MG63 (cell line): ENCODE measurements at places on chromosomes 1 and 21. TPM values are rescaled to one million over a fixed set of nuclear protein-coding genes. Genes with fewer than 3 reads are reported as not detected.

OR2W3 gene
- 1.7 and 4.0 TPM in 2 replicates for total RNA-seq

ENAH gene
- 121 and 171 TPM in 2 replicates for total RNA-seq

L1TD1 gene
- total RNA-seq, result not detected in 2 replicates

DISP1 gene
- total RNA-seq, result 1.8 and 2.6 TPM in 2 replicates

GNAT2 gene
- total RNA-seq, result 0.10 TPM in 1 of 2 replicates, not detected in the other

YOD1 gene
- total RNA-seq, result 5.4 and 5.5 TPM in 2 replicates

LMX1A gene
- not detected in 2 replicates for total RNA-seq

CCDC30 gene
- total RNA-seq, result 0.56 TPM in 1 of 2 replicates, not detected in the other

CFHR5 gene
- total RNA-seq, result not detected in 2 replicates

MX2 gene
- total RNA-seq, result 2.8 and 3.2 TPM in 2 replicates

- DNase-seq, result no peak
Measured at GRCh38 chr1:44029260-44029910, 1.9 kb downstream of the SLC6A9 start.

- no peak for DNase-seq
Measured at GRCh38 chr1:10302416-10302815, 92.0 kb downstream of the KIF1B start.

DNA sequence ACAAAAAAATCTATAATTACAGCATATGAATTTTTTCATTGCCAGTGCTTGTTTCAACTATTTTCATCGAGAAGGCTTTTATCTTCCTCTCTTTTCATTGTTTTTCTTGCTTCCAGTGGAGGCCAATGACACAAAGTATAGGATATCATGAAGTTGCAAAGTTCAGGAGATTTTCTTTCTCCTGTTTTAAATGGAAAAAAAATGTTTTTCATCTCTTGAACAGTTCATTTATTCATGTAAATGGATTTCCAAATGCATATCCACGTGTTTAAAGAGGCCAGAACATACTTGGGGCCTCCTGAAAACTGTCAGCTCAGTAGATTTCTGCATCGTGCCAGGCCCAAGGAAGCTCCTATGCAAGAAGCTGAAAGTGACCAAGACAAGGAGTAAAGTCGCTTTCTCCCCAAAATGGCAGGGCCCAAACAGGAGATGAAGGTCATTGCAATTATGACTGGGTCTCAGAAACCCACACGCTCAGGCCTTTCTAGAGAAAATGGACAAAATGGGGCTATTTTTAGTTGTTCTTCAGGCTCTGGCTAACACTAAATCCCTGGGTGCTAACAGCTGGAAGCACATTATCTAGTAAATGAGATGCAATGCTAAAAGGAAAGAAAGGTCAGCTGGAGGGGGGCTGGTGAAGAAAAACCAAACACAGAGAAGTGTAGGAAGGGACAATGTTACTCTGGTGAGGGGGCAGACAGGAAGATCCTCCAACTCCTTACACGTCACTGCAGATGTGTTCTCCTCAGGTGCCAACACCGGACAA is 136.9 kb upstream of the C8B start:
- no peak for DNase-seq

DNA sequence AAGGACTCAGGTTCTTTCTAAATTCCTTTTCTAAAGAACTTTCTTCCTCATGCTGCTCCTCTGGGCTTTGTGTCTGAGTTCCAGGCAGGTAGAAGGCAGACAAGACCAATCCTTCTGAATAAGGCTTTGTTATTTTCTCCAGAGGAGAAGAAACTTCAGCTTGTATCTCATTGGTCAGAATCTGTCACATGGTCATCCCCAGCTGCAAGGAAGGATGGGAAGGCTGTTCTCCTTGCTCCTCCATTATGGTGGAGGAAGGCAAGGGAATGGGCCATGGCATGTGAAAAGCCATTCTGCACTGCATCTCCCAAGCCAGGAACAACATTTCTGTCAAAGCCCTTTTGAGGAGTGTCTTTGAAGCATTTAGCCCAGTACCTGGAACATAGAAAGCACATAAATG is 50.6 kb upstream of the NTPCR start:
- no peak for DNase-seq

DNA sequence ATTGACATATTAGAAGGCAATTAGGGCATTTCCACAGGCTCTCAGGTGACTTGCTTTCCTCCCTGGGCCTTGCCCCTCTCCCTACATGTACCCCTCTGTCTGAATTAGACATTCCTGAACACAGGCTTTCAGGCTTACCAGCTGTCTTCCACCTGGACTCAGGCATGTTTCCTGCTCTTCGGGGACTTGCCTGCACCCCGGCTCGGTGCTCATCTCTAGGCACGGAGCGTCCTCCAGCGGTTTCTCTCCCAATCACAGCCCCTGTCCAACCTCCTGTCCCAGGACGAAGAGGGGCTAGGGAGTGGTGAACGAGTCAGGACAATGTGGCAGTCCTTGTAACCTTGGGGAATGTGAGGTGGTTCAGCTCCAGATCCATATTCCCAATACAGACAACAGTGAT is 4.2 kb downstream of the PROK1 start:
- DNase-seq, result no peak

DNA sequence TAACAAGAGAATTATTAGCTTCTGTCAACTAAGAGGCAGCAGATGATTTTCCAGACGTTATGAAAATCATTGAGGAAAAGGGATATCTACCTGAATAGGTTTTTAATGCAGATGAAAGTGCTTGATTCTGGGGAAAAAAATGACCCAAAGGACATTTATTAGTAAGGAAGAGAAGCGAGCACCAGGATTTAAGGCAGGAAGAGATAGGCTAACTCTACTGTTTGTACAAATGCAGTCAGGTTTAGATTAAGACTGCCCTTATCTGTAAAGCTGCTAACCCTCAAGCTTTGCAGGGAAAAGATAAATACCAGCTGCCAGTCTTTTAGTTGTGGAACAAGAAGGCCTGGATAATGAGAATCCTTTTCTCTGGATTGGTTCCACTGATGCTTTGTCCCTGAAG is 33.0 kb upstream of the LRIG2 start:
- DNase-seq, result no peak

DNA sequence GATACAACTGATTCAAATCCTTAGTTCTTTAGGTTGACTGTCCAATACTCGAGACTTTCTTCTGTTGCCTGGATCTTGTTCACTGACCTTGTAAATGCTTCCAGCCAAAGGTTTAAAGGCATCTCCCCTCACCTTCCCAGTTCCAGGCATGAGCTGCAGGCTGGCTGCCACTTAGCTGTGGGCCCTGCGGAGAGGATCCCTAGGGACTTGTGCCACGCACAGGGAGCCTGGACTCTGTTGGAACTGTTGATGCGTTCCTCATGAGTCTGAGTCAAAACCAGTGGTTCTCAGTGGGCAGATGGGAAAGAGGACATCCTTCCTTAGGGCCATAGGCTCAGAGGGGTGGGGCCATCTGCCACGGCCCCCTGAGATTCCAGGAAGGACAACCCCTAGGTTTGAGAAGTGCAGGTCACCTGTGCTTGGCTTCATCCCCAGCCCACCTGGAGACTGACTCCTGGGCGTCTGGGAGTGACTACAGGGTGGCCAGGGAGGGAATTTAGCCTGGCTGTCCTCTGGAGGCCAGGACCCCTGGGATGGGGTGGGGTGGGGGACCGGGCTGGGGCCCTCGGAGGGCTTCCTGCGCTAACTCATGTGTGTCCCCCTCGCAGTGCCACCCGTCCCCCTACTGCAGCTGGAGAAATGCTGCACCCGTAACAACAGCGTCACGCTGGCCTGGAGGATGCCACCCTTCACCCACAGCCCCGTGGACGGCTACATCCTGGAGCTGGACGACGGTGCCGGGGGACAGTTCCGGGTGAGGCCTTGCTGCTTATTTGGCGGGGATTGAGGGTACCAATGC is 37.6 kb upstream of the GNPAT start:
- DNase-seq, result no peak

GRCh38 chr1:156124557-156125483 is 10.3 kb downstream of the LMNA start:
- peak; percentile 85 for DNase-seq

DNA sequence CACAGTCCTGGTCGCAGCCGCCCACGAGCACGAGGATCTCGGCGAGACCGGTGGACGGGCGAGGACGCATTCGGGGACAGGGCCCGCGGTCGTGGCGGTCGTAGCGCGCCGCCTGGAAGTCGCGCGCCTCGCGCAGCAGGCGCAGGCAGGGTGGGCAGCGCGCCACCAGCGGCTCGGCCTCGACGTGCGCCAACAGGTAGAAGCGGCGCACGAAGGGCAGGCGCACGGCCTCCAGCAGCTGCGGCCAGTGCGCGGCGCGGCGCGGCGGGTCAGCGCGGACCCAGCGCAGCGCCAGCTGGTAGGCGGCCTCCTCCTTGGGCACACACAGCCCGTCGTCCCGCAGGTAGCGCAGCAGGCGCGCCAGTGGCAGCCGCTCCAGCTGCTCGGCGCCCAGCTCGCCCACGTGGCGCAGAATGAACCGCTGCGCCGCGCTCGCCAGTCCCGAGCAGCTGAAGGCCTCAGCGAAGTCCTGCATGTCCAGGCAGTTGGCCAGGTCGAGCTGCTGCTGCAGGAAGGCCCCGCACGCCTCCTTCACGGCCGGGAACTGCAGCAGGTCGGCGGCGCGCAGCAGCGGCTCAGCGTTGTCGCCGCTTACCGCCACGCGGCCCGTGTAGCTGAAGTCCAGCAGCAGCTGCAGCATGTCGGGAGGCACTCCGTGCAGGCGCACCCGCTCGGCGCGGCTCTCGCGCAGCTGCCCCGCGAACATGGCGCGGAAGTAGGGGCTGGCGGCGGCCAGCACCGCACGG is 573 bp downstream of the KLHL21 start:
- DNase-seq, result no peak

- peak; percentile 43 for DNase-seq
Measured at GRCh38 chr1:158112994-158113758, 67.5 kb upstream of the CD1D start.

DNA sequence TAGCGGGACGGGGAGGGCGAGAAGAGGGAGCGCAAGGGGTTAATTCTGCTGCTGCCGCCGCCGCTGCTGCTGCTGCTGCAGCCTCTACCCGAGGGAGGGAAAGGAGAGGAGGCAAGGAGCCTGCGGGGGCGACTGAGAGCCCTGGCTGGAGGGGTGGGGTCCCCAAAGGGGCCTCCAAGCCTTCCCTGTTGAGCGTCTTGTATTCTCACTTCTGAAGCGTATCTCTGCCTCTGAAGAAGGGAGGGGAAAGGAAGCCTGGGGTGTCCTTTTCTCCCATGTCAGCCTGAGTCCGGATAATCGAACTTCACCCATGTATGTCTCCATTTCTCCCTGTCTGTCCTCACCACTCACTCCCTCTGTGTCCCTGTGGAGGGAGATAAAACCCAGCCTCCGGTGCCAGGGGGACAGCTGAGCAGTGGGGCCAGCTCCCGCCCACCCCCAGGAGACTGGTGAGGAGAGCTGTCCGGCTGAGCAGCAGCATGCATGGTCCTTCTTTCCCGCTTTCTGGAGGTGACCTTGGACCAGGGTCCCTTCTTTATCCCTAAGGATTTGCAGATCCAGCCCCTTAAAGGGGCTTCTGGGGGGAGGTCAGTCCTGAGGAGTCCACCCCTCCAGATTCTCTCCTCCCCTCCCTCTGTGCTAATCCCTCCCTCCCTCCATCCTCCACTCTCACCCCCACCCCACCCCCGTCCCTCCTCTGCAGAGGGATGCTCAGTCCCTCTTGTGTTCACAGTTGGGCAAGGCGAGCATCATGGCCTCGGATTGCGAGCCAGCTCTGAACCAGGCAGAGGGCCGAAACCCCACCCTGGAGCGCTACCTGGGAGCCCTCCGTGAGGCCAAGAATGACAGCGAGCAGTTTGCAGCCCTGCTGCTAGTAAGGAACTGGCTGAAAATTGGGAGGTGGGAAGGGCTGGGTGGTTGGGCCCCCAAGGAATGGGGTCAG is 1.0 kb downstream of the NCDN start:
- no peak for DNase-seq

DNA sequence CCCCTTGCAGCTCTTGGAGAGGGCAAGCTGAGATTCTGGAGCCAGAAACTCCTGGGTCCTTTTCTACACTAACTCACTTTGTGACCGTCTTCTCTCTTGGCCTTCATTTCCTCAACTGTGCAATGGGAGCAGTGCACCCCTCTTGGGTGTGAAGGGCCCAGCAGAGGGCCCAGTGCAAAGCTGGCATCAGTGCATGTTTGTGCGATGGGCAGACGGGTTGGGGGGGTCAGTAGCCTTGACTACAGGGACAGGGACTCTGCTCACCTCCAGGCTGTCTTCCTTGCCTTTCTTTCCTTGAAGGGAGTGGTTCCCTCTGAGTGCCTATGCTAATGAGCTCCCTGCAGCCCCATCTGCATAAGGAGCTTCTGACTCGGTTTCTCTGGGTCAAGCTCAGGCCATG is 51.0 kb downstream of the EDN2 start:
- no peak for DNase-seq

GRCh38 chr1:10237157-10237539 is 26.8 kb downstream of the KIF1B start:
- no peak for DNase-seq

- DNase-seq, result no peak
Measured at GRCh38 chr1:178360421-178360820, 136.3 kb downstream of the CLEC20A start.

GRCh38 chr1:68542586-68542985 is 45.7 kb upstream of the DEPDC1 start:
- DNase-seq, result no peak

DNA sequence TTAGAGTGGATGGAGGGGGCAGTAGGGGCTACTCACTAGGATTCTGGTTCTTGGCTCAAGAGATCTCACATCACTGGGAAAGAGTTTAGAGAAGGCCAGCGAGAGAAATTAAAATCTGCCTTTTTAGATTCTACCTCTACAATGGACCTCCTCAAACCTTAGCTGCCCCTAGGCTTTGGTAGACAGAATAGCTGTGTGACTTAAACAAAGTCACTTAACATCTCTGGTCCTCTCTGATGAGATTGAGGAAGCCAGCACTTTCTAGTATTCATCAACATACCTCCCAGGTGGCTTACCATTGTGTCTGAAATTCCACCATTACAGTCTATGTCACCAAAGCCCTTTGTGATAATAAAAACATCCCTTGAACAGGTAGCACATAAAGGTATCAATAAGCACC is 18.7 kb downstream of the AADACL4 start:
- DNase-seq, result no peak

DNA sequence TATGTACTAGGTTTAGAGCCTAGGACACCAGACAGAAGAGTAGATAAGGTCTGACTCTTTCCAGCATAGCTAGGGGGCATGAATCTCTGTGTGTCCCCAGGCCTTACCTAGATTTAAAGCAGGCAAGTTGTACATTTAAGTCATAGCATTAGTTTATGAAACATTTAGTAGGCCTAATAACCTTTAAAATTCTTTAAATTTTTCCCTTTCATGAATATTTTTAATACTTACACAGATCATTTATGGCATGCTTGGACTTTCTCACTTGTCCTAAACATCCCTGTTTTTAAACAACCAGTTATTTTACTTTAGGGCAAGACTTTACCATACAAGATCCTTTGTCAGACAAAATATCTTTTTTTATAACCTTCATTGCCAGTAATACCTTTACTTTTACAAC is 258.4 kb upstream of the ZRANB2 start:
- no peak for DNase-seq

- DNase-seq, result no peak
Measured at GRCh38 chr1:221594576-221594975, 147.3 kb downstream of the DUSP10 start.

- DNase-seq, result no peak
Measured at GRCh38 chr1:13813398-13814012, 113.5 kb downstream of the PRDM2 start.

DNA sequence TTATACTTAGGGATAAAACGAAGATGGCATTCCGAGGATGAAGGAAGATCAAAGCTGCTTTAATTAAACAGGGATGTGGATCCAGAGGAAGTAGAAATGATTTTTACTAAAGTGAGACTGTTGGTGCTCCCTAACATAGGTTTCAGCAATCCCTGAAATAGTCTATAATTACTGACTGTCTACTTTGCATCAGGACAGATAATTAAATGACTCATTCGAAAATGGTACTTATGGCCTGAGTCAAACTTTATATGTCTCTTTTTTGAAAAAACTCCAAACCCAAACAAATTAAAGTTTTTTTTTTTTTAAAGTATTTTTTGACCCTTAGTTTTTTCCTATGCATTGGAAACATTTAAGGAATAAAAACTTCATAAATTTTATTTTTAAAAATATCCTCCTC is 90.3 kb downstream of the LYST start:
- DNase-seq, result no peak
